ENCODE measurements at places on chromosomes 1 and 21. TPM values are rescaled to one million over a fixed set of nuclear protein-coding genes. Genes with fewer than 3 reads are reported as not detected.

- DNase-seq = no peak
Observed at GRCh38 chr1:201217851-201218250, 27.2 kb downstream of the IGFN1 start.

- no peak for DNase-seq
Observed at GRCh38 chr1:52674497-52675384, 23.4 kb downstream of the COA7 start.

GRCh38 chr1:31335007-31335406 lies 37.9 kb downstream of the FABP3 start:
- no peak for DNase-seq

CELA2A gene
- total RNA-seq = not detected

DNA sequence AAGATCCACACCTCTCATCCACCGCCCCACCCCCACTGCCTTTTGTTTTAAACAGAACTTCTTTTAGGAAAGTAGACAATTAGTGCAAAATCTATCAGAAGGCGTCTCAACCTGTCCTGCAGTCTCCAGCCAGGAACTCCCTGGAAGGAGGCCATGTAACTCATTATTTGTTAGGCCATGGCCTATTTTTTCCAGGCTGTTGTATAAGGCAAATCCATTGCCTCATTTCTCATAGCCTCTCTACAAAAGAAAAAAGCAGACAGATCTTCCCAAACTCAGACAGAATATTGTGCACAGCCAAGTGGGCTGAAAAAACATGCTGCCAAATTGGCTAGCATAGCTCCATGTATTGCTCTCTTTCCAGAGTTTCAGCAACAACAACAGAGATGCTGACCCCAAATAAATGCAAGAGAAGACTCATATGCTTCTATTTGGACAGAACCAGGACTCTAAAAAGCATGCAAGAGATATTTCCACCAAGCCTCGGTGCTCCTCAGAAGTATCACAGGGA lies 770.7 kb upstream of the CXADR start:
- DNase-seq = no peak

- DNase-seq = no peak
Observed at GRCh38 chr1:209249785-209250440, 333.6 kb upstream of the CAMK1G start.

DNA sequence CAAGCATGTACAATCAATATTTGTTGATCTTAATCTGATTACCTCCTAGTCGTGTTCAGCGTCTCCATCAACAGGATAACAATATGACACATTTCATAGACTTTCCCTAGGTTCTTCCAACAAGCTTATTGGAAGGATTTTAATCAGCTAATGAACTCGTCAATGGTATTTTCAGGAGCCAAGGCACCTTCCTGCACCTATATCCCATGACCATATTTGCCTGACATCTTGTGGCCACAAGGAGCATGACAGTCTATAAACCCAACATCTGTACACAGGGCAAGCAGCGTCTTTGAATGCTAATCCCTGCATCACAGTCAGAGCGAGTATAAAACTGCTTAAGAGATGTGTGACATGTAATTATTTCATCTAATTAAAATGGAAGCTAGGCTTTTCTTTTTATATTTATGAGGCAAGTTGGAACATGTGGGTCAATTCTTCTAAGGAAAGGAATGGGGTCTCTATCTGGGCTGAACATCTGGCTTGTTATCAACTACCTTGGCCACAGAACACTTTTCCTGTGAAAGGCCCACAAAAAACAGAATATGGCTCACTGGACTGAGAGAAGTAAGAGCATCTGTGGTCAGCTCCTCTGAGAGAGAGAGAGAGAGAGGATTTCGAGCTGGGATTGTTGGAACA lies 388.8 kb downstream of the NTNG1 start:
- no peak for DNase-seq

PIGR gene
- total RNA-seq = not detected

DNA sequence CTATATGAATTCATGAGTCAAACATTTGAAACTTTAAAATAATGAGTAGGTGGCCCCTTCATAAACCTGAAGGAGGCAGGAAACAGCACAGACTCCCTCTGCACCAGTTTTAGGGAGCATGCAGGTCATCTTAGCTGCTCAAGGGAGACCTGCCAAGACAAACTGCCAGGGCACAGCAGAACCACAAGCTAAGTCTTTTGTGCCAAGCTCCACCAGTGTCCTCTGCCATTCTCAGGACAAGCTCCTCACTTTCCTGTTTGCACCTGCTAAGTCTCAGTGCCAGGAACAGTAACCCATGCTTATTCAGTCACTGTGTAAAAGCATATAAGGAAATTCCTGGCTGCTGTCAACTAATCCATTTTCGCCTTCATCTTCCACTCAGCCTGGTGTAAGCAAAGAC lies 368.9 kb downstream of the SEC16B start:
- DNase-seq = no peak

DNA sequence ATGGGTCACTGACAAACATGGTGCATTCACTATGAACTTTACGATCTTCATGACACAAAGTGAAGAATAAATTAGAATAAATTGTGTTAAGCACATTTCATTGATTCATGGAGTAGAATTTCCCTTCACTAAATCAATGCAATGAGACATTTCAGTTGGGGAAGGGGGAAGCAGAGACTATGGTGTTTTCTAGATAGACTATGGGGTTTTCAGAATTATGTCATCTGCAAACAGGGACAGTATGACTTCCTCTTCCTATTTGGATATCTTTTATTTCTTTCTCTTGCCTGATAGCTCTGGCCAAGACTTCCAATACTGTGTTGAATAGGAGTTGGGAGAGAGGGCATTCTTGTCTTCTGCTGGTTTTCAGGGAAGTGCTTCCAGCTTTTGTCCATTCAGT lies 80.0 kb upstream of the C1orf105 start:
- no peak for DNase-seq

- no peak for DNase-seq
Observed at GRCh38 chr1:245788269-245788668, 633.5 kb downstream of the KIF26B start.

GRCh38 chr1:201982082-201982622 lies 296 bp upstream of the RNPEP start:
- no peak for DNase-seq

DNA sequence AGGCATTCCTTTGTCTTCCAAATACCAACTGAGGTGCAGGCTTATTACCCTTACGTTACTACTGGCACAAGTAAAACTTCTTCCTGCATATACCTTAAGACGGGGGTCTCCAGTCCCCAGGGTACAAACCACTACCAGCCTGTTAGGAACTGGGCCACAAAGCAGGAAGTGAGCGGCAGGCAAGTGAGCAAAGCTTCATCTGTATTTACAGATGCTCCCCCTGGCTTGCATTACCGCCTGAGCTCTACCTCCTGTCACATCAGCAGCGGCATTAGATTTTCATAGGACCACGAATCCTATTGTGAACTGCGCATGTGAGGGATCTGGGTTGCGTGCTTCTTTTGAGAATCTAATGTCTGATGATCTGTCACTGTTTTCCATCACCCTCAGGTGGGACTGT lies 113.1 kb downstream of the SLC45A1 start:
- no peak for DNase-seq

- DNase-seq = no peak
Observed at GRCh38 chr1:215888159-215888558, 321.1 kb downstream of the KCTD3 start.

DNA sequence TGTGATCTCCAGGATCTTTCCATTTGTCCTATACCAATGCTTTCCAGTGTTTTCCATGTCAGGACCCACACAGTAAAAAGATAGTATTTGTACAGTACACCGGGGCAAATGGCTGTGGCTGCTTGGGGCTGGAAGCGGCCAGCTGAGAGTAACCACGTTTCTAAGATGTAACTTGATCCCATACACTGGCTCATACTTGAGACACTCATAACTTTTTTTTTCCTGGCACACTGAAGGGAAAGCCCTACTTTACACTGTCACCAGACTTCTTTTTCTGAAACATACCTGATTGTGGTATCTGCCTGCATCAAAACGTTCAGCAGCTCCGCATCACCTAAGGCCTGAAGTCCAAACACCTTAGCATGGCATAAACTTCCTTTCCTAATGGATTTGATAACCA lies 21.6 kb downstream of the VPS13D start:
- no peak for DNase-seq

DNA sequence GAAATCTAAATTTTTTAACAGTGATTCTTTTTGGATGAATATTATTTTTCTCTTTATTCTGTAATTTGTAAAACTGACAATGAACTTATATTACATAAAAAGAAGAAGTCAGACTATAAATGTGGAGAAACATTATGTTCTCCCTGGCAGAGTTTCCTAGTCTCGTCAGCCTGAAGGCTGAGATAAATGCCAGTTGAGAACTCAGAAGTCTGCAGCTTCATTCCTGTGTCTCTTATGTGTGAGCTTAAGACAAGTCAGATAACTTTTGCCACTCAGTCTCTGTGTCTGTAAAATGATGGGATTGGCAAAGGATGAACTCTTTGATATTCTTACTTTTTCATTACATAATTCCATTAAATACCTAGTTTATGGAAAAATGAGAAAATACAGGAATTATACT lies 568.8 kb upstream of the ZRANB2 start:
- DNase-seq = no peak

DNA sequence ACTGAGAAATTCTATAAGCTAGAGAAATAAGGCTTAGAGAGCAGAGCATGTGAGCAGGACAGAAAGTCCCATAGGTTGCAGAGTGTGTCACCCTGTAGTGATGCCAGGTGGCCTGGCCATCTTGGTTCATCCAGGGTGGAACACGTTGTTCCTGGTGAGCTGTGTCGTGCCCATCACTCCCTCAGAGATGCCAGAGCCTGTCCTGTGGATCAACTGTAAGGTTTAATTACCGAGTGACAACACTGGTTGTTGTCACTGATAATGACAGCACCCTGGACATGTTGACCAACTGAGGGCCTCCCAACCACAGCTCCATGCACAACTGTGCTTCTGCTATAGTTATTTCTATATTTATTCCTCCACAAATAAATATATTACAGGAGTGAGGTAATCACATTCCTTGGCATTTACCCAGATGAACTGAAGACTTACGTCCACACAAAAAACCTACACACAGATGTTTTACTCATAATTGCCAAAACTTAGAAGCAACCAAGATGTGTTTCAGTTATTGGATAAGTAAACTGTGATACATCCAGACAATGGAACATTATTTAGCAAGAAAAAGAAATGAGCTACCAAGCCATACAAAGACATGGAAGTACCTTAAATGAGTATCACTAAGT lies 6.2 kb downstream of the C1orf198 start:
- no peak for DNase-seq

BARHL2 gene
- not detected for total RNA-seq

DNA sequence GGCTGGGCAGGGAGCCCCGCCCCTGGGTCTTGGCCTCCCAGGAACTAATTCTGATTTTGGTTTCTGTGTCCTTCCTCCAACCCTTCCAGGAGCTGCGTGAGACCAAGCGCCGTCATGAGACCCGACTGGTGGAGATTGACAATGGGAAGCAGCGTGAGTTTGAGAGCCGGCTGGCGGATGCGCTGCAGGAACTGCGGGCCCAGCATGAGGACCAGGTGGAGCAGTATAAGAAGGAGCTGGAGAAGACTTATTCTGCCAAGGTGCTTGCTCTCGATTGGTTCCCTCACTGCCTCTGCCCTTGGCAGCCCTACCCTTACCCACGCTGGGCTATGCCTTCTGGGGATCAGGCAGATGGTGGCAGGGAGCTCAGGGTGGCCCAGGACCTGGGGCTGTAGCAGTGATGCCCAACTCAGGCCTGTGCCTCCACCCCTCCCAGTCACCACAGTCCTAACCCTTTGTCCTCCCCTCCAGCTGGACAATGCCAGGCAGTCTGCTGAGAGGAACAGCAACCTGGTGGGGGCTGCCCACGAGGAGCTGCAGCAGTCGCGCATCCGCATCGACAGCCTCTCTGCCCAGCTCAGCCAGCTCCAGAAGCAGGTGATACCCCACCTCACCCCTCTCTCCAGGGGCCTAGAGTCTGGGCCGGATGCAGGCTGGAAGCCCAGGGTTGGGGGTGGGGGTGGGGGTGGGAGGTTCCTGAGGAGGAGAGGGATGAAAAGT lies 18.5 kb upstream of the SEMA4A start:
- no peak for DNase-seq

- DNase-seq = no peak
Observed at GRCh38 chr21:25756190-25756932, 21.6 kb downstream of the GABPA start.

GRCh38 chr1:157798211-157798610 lies 21.3 kb upstream of the FCRL2 start:
- DNase-seq = no peak

- no peak for DNase-seq
Observed at GRCh38 chr1:8477166-8477982, 159.5 kb downstream of the SLC45A1 start.

GRCh38 chr1:8145545-8146202 lies 119.6 kb upstream of the ERRFI1 start:
- no peak for DNase-seq

DNA sequence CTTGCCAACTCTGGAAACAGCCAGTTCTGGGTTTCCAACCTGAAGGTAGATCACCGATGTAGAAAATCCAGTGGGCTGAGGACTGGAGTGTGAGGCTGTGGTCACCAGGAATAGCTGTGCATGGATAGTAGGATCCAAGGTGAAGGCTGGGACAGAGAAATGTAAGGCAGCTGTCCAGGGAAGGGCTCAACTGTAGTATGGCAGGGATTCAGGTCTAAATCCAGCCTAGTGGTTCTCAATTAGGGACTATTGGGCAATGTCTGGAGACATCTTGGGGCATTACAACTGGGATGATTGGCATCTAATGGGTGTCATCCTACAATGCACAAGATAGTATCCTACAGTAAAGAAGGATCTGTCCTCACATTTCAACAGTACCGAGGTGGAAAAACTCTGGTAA lies 67.7 kb upstream of the RUNX1 start:
- DNase-seq = no peak

- DNase-seq = peak; percentile 19
Observed at GRCh38 chr1:33094971-33095604, 14.1 kb downstream of the AZIN2 start.

GRCh38 chr21:43876605-43877004 lies 11.6 kb downstream of the AGPAT3 start:
- no peak for DNase-seq

- no peak for DNase-seq
Observed at GRCh38 chr1:3084726-3085125, 15.7 kb downstream of the PRDM16 start.

DNA sequence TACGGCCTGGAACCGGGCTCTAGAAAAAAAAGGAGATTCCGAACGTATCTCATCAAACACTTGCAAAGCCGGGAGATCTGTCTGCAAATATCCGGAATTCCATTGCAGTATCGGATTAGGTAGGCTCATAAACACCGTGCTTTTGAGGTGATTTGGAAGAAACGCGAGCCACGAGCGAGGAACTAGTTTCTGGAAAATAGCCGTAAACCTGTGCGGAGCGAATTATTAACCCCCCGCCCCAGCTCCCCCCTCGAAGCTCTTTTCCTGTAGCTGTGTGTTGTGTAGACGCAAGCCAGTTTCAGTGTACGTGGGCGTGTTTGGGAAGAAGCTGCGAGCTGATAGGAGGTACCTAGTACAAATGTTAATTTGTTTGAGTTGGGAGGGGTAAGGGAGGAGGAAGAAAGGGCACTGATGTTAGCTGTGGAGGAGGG lies 1.1 kb downstream of the RALGPS2 start:
- DNase-seq = peak; percentile 61

CLDN8 gene
- total RNA-seq = not detected

Measured in pulmonary artery endothelial cell (primary cell).